ENCODE measurements at places on chromosomes 3 and 15. TPM values are rescaled to one million over a fixed set of nuclear protein-coding genes. Genes with fewer than 3 reads are reported as not detected.

DNA sequence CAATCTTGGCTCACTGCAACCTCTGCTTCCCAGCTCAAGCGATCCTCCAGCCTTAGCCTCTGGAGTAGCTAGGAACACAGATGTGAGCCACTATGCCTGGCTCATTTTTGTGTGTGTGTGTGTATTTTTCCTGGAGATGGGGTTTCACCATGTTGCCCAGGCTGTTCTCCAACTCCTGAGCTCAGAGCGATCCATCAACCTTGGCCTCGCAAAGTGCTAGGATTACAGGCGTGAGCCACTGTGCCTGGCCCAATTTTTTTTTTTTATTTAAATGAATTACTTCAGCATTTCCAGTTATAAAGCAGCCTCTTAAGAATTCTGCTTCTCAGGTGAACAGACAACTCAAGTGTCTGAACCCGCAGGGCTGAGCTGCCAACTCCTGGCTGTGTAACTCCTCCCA, 20.1 kb upstream of the ST3GAL6 start:
- no peak overlapping the region for H3K4me3 ChIP-seq
- H3K36me3 ChIP-seq: no peaks in the 10 kb centered on the region
- H3K4me1 ChIP-seq: no peaks in the 10 kb centered on the region
- no peaks in the 10 kb centered on the region for H3K27me3 ChIP-seq
- DNase-seq: no peak
- H3K27ac ChIP-seq: no peak overlapping the region

Gene COL6A6
- 0.09 TPM for total RNA-seq

- H3K36me3 ChIP-seq: no peaks in the 10 kb centered on the region
- DNase-seq: no peak
- no peaks in the 10 kb centered on the region for H3K27me3 ChIP-seq
- H3K27ac ChIP-seq: no peak within 1 kb of the TSS
- no peak within 1 kb of the TSS for H3K4me3 ChIP-seq
Measured at GRCh38 chr15:23565395-23566070, at the start of gene MKRN3. TSS of gene MKRN3 (plus strand) at chr15:23565674. CDS start at chr15:23565783, 109 bp downstream.

DNA sequence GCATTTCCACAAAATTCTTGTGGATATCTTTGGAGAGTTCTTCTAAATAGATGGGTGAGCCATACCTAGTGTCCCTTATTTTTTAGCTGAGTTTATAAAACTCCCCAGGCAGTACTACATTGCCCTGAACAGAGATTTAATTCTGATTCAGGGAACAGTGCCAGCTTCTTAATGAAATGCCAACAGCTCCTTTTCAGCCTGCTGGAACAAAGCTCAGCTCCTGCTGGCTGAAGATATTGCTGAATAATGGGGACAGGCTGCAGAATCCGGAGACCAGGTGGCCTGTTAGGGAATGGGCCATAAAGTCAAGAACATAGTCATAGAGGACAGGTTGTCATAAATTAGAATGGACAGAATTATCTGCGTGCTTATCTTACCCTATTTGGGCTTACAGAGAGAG, 8.9 kb downstream of the HGD start:
- H3K27me3 ChIP-seq: no peaks in the 10 kb centered on the region
- H3K36me3 ChIP-seq: no peaks in the 10 kb centered on the region
- no peak for DNase-seq

DNA sequence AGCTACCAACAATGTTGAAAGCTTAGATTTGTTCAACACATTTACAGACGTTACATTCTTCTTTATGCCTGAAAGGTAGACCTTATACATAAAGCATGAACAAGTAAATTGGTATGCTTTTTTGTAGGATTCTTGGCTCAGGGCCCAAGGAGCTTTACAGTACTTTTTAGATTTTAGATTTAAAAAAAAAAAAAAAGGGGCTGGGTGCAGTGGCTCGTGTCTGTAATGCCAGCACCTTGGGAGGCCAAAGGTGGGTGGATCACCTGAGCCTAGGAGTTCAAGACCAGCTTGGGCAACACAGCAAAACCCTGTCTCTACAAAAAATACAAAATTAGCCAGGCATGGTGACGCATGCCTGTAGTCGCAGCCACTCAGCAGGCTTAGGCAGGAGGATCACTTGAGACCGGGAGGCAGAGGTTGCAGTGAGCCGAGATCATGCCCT, 39.7 kb downstream of the MEF2A start:
- H3K36me3 ChIP-seq: no peaks in the 10 kb centered on the region
- no peaks in the 10 kb centered on the region for H3K27me3 ChIP-seq
- DNase-seq: no peak

- no peaks in the 10 kb centered on the region for H3K27me3 ChIP-seq
- H3K4me1 ChIP-seq: no peaks in the 10 kb centered on the region
- no peak overlapping the region for H3K27ac ChIP-seq
- DNase-seq: no peak
- peaks cover 13% of the 10 kb centered on the region for H3K36me3 ChIP-seq
- H3K4me3 ChIP-seq: no peak overlapping the region
Measured at GRCh38 chr15:74025436-74025835, 30.9 kb downstream of the PML start.

- H3K4me3 ChIP-seq: no peak overlapping the region
- H3K4me1 ChIP-seq: no peaks in the 10 kb centered on the region
- no peak for DNase-seq
- H3K36me3 ChIP-seq: no peaks in the 10 kb centered on the region
- no peaks in the 10 kb centered on the region for H3K27me3 ChIP-seq
- no peak overlapping the region for H3K27ac ChIP-seq
Measured at GRCh38 chr15:34951993-34952392, 17.5 kb downstream of the AQR start.

- peaks cover 16% of the 10 kb centered on the region for H3K36me3 ChIP-seq
- H3K4me3 ChIP-seq: no peak overlapping the region
- no peak overlapping the region for H3K27ac ChIP-seq
Measured at GRCh38 chr3:64627471-64628321, 60.1 kb downstream of the ADAMTS9 start.

Gene PPP1R14D
- total RNA-seq: not detected

Gene DOCK3
- 0.72 TPM for total RNA-seq

DNA sequence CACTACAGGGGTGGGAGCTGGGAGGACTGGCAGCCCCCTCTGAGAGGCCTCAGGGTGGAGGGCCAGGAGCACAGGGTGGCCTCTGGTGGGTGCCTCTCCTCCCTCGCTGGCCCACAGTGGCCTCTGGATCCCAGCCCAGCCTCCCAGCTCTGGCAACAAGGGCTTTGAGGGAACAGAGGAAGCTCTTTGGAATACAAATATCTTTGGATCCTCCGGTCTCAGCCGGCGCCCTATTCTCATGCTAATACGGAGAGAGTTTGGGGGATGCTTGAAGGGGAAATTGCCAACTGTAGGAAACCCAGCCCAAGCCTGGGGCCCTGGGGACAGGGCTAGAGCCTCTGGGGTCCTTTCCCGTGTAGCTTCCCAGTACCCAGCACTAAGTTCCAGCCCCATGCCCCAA, 33.4 kb upstream of the INSYN1 start:
- no peaks in the 10 kb centered on the region for H3K36me3 ChIP-seq
- H3K27ac ChIP-seq: no peak overlapping the region
- DNase-seq: no peak
- no peaks in the 10 kb centered on the region for H3K4me1 ChIP-seq

Gene TRPC1
- total RNA-seq: 29.2 TPM

Gene UROC1
- total RNA-seq: not detected

Gene PDZRN3
- 62.6 TPM for total RNA-seq

- no peaks in the 10 kb centered on the region for H3K27me3 ChIP-seq
- H3K4me1 ChIP-seq: no peaks in the 10 kb centered on the region
- DNase-seq: no peak
Measured at GRCh38 chr3:114253505-114253904, 16.1 kb upstream of the ZNF80 start.

DNA sequence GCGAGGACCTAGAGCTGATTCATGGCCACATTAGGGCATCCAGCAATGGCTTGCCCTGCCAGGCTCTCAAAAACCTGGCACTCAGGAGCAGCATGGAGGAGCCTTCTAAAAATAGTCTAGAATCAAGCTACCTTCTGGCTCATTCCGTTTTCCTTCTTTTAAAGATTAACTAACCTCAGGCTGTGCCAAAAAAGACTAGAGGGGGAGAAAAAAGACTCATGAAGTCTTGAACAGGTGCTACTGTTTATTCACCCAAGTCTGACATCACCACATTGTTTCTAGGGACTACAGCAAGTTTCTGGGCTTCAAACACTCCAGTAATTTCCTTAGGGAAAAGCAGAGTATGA, 125.8 kb downstream of the TNIK start:
- no peaks in the 10 kb centered on the region for H3K27me3 ChIP-seq
- H3K36me3 ChIP-seq: no peaks in the 10 kb centered on the region
- DNase-seq: no peak
- H3K4me1 ChIP-seq: peaks cover 2% of the 10 kb centered on the region

GRCh38 chr3:72340476-72341379, 507.5 kb downstream of the SHQ1 start:
- H3K4me1 ChIP-seq: no peaks in the 10 kb centered on the region
- peak; percentile 42 for DNase-seq
- no peak overlapping the region for H3K27ac ChIP-seq
- H3K4me3 ChIP-seq: no peak overlapping the region

DNA sequence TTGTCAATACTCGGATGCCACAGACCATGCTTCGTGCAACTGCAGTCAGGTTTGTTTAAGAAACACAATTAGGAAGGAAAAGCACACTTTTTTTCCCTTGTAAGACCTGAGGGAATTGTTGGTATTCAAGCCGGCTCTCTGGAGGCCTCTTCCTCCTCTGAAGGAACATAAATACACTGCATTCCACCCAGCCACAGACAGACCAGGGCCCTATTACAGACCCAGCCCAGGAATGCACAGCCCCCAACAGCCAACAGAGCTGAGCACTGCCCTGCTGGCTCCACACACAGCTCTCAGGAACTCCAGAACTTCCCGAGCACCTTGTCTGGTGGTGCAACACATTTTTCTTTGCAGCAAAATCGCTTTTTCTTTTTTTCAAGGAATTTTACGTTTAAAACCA, 488.7 kb upstream of the PROK2 start:
- DNase-seq: no peak
- no peaks in the 10 kb centered on the region for H3K36me3 ChIP-seq
- no peak overlapping the region for H3K27ac ChIP-seq
- no peaks in the 10 kb centered on the region for H3K4me1 ChIP-seq
- H3K27me3 ChIP-seq: no peaks in the 10 kb centered on the region

Gene PPM1L
- total RNA-seq: 17.0 TPM

GRCh38 chr3:188867691-188868265, 304.0 kb upstream of the TPRG1 start:
- no peak for DNase-seq
- no peak overlapping the region for H3K27ac ChIP-seq
- H3K36me3 ChIP-seq: peaks cover 3% of the 10 kb centered on the region
- H3K4me3 ChIP-seq: no peak overlapping the region
- H3K27me3 ChIP-seq: no peaks in the 10 kb centered on the region

- H3K27me3 ChIP-seq: no peaks in the 10 kb centered on the region
- no peaks in the 10 kb centered on the region for H3K4me1 ChIP-seq
- H3K36me3 ChIP-seq: no peaks in the 10 kb centered on the region
- no peak overlapping the region for H3K4me3 ChIP-seq
- H3K27ac ChIP-seq: no peak overlapping the region
Measured at GRCh38 chr3:136988651-136989050, 30.9 kb downstream of the IL20RB start.

Gene GCSAM
- 0.51 TPM for total RNA-seq

Gene GOLGA6B
- total RNA-seq: not detected

Gene CTXN2
- total RNA-seq: not detected

GRCh38 chr3:48190911-48191310, 2.7 kb upstream of the CDC25A start:
- no peak overlapping the region for H3K27ac ChIP-seq
- H3K4me1 ChIP-seq: no peaks in the 10 kb centered on the region
- no peaks in the 10 kb centered on the region for H3K27me3 ChIP-seq
- DNase-seq: no peak

DNA sequence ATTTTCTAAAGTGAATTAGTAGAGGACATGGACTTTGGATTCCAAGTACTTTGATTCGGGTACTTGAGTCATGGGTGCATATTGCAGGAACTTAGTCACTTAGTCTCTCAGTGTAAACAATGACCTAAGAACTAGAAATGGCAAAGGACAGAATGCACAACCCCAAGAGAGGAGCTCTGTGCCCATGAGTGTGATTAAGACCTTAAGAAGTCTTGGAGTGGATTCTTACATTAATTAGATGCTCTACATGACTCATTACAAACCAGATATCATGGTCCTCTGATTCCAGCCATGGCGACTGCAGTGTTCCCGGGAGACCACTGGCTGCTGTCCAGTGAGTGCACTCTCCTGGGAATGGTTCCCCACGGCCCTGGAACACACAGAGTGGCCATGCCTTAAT, 251.5 kb downstream of the GABRG3 start:
- H3K27me3 ChIP-seq: no peaks in the 10 kb centered on the region
- DNase-seq: no peak
- H3K36me3 ChIP-seq: no peaks in the 10 kb centered on the region
- H3K4me3 ChIP-seq: no peak overlapping the region
- no peak overlapping the region for H3K27ac ChIP-seq
- no peaks in the 10 kb centered on the region for H3K4me1 ChIP-seq

Gene PARP15
- total RNA-seq: 2.3 TPM

DNA sequence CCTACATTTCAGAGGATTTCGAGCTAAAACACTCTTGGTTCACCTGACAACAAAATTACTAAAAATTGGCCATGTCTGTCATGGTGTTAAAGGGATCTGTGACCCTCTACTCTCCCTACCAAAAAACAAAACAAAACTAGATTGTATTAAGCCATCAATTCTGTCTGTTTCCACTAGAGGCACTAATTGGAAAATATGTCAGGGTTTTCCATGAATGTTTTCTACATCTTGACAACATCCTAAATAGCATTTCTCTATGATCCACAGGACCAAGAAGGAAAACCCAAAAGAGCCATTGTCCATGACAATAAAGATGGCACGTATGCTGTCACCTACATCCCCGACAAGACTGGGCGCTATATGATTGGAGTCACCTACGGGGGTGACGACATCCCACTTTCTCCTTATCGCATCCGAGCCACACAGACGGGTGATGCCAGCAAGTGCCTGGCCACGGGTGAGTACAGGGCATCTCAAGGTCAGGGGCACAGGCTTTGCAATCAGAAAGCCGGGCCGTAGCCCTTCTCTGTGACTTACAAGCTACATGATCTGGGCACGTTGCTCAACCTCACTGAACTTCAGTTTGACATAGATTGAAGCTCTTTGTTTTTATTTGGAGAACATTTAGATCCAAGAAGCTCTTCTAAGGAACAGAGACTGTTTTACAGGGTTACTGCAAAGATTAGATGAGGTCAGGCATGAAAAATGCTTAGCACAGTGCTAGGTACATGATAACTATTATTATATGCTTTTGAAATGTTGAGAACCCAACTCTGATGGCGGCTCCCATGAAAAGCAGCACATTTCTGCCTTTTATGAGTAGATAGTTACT, 74.8 kb downstream of the DNASE1L3 start:
- H3K36me3 ChIP-seq: peaks cover 22% of the 10 kb centered on the region
- H3K27me3 ChIP-seq: no peaks in the 10 kb centered on the region

All from aorta (tissue), 5 donors.